ENCODE measurements at places on chromosomes 16 and 17. TPM values are rescaled to one million over a fixed set of nuclear protein-coding genes. Genes with fewer than 3 reads are reported as not detected.

The CD300C gene
- total RNA-seq, result 0.26 TPM

The KRTAP4-3 gene
- total RNA-seq, result not detected

The CTRB1 gene
- total RNA-seq, result not detected

The CHP2 gene
- not detected for total RNA-seq

The FOXL1 gene
- total RNA-seq, result not detected
